ENCODE measurements at places on chromosomes 6 and 20.

- DNase-seq: no peak
Measured at GRCh38 chr6:142613981-142614380, 312.2 kb downstream of the ADGRG6 start.

- DNase-seq: no peak
Measured at GRCh38 chr6:43845646-43846045, 75.6 kb downstream of the VEGFA start.

- DNase-seq: peak; percentile 56
Measured at GRCh38 chr6:157760589-157761330, 62.3 kb upstream of the SNX9 start.

- DNase-seq: no peak
Measured at GRCh38 chr6:34284563-34285447, 36.0 kb upstream of the SMIM29 start.

DNA sequence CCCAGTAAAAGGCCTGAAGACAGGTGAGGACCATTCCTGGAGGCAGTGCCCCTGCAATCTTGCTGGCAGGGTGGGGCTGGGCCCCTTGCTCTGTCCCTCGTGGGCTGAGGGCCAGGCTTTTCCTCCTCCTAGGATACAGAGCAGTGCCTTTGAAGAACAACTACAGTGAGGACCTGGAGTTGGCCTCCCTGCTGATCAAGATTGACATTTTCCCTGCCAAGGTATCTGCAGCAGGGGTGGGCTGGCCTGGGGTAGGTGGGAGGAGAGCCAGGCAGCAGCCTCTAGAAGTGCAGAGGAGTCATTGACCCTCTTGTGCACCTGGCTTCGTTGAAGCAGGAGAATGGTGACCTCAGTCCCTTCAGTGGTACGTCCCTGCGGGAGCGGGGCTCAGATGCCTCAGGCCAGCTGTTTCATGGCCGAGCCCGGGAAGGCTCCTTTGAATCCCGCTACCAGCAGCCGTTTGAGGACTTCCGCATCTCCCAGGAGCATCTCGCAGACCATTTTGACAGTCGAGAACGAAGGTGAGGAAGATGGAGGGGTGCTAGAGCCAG, 36.5 kb downstream of the PLCG1 start:
- no peak for DNase-seq

DNA sequence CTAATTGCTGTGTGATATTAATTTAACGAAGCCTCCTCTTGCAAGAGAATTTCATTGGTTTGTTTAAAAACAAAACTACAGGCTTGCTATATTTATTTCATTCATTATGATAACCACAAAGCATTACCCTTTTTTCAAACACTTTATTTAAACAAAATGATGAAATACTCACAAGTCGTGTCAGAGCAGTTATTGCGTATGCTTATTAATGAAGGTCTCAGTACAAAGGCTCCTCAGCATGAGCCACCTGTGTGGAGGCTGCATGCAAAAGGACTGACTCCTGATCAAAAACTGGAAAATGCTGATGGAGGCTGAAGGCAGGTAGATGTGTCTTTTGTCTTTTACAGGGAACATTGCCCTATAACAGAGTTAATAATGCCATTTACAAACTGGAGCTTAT, 130.5 kb downstream of the CRYBG1 start:
- DNase-seq: no peak

GRCh38 chr6:169799474-169799926, 48.1 kb downstream of the ERMARD start:
- no peak for DNase-seq

GRCh38 chr6:169850746-169851145, 99.3 kb downstream of the ERMARD start:
- no peak for DNase-seq

GRCh38 chr20:8994045-8994444, 74.8 kb upstream of the PLCB4 start:
- no peak for DNase-seq

DNA sequence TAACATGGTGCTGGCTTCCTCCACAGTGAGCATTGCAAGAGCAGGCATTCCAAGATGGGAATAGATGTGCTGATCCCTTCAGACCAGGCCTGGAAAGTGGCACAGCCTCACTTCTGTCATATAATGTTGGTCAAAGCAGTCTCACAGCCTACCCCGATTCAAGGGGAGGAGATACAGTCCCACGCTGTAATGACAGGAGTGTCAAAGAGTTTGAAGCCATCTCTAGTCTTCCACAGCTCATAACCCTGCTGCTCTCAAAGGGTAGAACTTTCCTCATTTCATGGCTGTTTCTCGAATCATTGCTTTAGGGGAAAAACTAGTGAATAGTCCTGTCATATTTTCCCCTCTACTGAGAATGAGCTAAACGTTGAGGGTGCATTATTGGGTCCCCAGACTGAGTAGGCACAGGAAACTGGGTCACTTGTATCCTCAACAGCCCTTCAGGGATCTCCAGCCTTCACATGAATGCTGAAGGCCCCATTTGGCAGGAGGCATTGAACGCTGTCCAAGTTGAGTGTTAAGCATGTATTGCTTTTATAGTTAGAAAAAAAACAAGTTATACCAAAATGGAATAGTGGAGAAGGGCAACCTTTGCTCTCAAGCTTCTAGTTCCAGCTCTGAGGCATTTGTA, 27.3 kb downstream of the DTD1 start:
- DNase-seq: no peak

- DNase-seq: peak; percentile 33
Measured at GRCh38 chr20:63782051-63782471, 42.5 kb downstream of the SLC2A4RG start.

DNA sequence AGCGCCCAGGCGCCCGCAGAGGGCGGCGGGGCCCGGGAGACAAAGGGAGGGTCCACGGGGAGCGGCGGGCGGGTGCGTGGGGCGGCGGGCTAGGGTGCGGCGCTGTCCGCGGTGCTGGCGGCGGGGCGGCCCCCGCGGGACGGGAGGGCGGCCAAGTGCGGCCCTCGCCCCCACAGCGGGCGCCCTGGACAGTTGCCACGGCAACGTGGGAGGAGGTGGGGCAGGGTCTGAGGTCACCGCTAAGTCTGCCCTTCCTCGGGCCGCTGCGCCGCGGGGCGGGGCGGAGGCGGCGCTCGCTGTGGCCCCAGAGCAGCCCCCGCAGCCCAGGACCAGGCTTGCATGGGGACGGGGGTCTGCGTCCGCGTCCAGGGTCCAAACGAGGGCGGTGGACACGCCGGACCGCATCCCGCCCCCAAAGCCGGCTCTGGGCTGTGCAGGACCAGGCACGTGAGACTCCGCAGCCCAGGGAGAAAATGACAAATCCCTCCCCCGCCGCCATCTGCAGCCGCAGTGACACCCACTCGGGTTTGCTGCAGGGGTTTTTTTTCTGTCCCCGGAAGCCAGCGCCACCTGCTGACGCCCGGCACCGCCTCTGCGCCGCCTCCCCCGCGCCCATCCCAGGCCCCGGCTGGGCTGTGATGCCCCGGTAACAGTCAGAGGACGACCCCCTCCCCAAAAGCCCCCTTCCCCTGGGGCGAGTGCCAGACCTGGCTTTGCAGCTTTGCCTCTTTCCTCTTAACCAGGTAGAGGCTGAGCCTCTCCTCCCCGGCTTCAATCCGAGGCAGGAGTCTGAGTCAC, 36.8 kb downstream of the YTHDF1 start:
- DNase-seq: peak; percentile 70

GRCh38 chr6:37061157-37061804, 55.8 kb downstream of the FGD2 start:
- no peak for DNase-seq

DNA sequence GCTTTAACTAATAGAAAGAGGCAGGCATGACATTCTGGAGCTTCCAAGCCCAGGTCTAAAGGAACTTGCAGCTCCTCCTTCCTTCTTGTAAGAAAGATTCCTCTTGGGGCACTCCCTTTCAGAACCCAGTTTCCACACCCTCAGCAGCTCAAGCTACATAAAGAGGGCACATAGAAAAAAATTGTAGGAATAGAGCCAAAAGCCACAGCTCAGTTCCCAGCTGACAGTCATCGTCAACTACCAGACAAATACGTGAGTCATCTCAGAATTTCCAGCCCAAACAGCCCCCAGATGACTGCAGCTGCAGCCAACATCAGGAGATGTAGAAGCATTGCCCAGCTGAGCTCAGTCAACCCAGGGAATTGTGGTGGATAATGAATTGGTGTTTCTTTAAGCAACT, 349.8 kb upstream of the ARID1B start:
- no peak for DNase-seq

GRCh38 chr6:122400462-122401089, 1.1 kb downstream of the HSF2 start:
- no peak for DNase-seq

DNA sequence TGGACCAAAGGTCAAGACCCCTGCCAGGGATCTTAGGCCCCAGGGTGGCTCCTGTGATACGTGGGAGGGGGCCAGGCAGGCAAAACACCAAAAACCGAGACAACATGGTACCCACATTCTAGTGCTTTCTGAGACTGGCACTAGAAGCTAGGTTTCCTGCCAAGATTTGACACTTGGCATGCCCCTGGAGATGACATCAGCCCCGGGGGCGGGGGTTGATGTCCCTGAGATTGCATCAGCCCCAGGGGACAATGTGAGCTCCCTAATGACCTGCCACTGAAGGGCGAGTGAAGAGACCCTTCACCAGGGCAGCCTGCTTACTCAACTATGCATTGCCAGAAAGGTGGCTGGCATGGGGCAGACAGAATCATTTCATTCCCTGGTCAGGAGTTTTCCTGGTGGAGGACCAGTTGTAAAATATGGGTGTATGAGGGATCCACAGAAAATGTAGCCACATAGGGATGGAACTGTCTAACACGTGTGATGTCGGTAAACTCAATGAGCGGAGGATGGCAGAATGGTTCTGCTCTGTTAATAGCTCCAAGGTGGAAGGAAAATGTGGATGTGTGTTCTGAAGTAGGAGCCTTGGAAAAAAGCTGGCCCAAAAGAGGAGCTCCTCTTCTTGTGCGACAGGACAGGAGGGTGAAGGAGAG, 219.7 kb downstream of the UNC5CL start:
- no peak for DNase-seq

- no peak for DNase-seq
Measured at GRCh38 chr20:39886650-39887190, 802.3 kb downstream of the MAFB start.

DNA sequence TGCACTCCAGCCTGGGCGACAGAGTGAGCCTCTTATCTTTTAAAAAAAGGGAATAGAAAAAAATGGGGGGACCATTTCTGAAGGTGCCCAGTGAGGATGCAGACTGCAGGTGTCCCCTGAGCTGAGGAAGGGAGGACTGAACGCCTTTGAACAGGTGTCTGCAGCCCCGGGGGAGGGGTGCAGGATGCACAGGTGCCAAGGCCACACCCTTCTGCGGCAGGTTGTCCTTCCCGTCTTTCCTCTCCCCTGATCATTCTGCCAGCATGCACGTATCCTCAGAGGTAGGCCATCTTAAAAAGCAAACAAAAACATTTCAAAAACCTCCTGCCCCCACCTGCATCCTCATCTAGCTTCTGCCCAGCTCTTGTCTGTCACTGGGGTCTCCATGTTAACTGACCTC, 101.3 kb downstream of the MTHFD1L start:
- no peak for DNase-seq

DNA sequence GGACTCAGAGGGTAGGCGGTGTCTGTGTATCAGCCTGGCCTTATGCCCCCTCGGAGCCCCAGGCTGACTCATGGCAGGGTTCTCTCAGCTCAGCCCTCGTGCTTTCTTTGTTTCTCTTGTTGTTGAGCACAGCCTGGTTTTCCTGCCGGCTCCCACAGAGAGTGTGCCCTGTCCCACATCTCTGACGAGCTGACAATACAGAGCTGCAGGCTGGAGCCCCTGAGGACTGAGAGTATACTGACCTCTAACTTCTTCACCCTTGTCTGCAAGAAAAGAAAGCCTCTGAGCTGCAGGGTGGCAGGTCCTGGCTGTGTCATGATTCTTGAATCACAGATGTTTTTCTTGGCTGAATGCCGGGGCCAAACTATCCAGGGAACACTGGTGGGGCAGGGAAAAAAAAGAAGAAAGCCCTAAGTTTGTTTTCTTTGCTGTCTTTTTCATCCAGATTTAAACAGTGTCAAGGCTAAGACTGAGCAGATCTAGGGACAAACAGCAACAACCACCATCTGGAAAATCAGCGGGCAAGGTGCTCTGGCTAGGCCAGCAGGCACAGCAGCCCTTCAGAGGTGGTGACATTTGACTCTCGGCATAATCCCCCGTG, 63.3 kb upstream of the ZNF133 start:
- DNase-seq: no peak

DNA sequence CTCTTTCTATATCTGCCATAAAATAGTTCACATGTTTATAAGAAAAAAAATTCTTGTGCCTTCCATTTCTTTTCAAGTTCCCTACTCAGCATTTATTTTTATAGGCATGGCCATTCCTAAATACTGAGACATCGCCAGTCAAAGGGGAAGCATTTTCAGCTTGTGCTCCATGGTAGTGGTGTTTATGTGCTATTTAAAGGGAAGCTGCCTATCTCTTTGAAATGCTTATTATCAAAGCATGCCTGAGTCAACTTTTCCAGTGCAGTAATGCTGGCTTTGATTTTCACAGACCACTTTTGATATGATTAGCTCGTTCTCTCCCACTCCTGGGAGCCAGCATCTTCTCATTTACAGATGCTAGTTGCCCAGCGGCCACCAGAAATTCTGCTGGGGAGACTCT, 124.1 kb upstream of the RIN2 start:
- no peak for DNase-seq

GRCh38 chr6:163338671-163339405, 75.7 kb upstream of the QKI start:
- no peak for DNase-seq

GRCh38 chr6:38341496-38341895, 298.2 kb downstream of the BTBD9 start:
- no peak for DNase-seq

DNA sequence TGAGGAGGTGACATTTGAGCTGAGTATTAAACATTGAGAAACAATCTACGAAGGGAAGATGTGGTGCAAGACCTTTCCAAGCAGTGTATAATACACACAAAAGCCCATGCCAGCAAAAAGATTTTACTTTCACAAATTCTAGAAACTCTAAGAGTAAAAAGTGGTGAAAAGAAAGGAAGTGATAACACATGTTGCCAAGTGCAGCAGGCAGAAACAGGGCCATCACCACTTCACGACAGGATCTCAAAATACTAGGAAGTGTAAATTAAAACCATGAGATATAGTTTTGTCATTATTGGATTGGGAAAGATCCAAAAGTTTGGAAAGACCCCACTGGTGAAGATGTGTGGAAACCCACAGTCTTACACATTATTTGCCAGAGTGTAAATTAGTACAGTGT, 1.7 kb upstream of the ENTPD6 start:
- no peak for DNase-seq

DNA sequence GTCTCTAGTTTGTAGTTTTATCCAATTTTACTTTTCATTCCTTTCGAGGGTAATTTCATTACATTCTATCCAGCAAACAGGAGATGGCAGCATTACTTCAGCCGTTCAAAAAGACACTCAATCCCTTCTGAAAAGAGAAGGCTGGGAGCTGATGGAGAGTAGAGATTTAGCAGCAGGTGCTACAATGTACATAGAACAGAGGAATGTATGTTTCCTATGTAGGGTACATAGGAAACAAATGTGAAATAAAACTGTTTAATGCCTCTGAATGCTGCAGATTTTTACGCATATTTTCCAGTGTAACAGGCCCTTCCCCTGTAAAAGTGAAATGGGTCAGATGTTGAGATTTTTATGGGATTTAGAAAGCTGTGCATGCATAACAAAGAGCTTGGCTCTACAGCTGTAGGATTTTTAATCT, 16.0 kb downstream of the RPS12 start:
- no peak for DNase-seq

Measured in stimulated activated CD4-positive, alpha-beta T cell treated with anti-CD3 and anti-CD28 coated beads, Interleukin-4, amount 100 ng/mL, for 24 hours (primary cell).